Body of pancreas (tissue), 4 donors: ENCODE measurements at places on chromosomes 12 and 14. TPM values are rescaled to one million over a fixed set of nuclear protein-coding genes. Genes with fewer than 3 reads are reported as not detected.

The SERPINA5 gene
- total RNA-seq, result 76.0 TPM

The GARIN6 gene
- not detected for total RNA-seq

- no peaks in the 10 kb centered on the region for H3K36me3 ChIP-seq
- H3K27me3 ChIP-seq, result no peaks in the 10 kb centered on the region
- no peak overlapping the region for H3K27ac ChIP-seq
- no peak overlapping the region for H3K4me3 ChIP-seq
- no peak for DNase-seq
- H3K4me1 ChIP-seq, result no peaks in the 10 kb centered on the region
Observed at GRCh38 chr14:34036319-34036766, 85.5 kb upstream of the EGLN3 start.

The KLHL33 gene
- not detected for total RNA-seq

DNA sequence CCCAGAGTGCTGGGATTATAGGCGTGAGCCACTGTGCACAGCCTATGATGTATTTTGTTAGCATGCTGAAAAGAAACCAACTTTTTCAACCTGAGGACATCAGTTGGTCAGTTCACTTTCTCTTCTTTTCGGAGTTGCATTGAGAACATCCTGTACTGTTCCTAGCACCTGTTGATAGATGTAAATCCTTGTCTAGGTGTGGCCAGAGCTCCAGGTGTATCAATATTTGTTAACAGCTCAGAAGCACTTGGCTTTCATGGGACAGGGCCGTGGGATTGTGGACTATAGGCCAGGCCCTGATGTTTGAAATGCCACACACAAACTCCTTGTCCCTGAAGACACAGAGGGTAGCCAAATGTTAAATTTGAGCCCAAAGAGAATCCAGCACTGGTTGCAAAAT lies 14.9 kb downstream of the HCAR2 start:
- H3K27me3 ChIP-seq, result no peaks in the 10 kb centered on the region
- H3K4me3 ChIP-seq, result no peak overlapping the region
- DNase-seq, result no peak
- H3K27ac ChIP-seq, result no peak overlapping the region
- no peaks in the 10 kb centered on the region for H3K36me3 ChIP-seq

- DNase-seq, result no peak
- no peak overlapping the region for H3K4me3 ChIP-seq
- no peaks in the 10 kb centered on the region for H3K36me3 ChIP-seq
Observed at GRCh38 chr12:79250960-79251755, 386.6 kb downstream of the SYT1 start.

- DNase-seq, result no peak
- H3K4me1 ChIP-seq, result peaks cover 5% of the 10 kb centered on the region
- no peak overlapping the region for H3K4me3 ChIP-seq
- H3K27me3 ChIP-seq, result no peaks in the 10 kb centered on the region
Observed at GRCh38 chr12:47147739-47148138, 68.0 kb upstream of the AMIGO2 start.

DNA sequence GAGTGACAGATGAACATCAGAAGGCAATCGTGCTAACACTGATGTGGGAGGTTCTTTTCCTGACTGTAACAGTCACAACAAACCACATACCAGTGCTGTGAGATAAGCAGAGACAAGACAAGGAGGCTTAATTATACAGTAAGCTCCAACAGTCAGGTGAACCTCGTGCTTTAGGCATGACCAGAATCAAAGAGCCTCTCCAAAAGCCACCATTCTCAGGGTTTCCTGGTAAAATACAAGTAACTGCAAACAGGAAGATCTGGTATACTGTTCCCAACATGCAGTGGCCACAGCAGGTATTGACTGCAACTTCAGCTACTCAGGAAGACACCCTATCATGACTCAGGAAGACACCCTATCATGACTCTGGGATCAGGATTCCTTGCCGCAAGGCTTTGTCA lies 47.3 kb upstream of the GTF2A1 start:
- H3K4me1 ChIP-seq, result no peaks in the 10 kb centered on the region
- no peaks in the 10 kb centered on the region for H3K27me3 ChIP-seq
- H3K27ac ChIP-seq, result no peak overlapping the region
- H3K4me3 ChIP-seq, result no peak overlapping the region

The CD163L1 gene
- under 0.01 TPM for total RNA-seq

The E2F7 gene
- not detected for total RNA-seq

The KERA gene
- total RNA-seq, result not detected

DNA sequence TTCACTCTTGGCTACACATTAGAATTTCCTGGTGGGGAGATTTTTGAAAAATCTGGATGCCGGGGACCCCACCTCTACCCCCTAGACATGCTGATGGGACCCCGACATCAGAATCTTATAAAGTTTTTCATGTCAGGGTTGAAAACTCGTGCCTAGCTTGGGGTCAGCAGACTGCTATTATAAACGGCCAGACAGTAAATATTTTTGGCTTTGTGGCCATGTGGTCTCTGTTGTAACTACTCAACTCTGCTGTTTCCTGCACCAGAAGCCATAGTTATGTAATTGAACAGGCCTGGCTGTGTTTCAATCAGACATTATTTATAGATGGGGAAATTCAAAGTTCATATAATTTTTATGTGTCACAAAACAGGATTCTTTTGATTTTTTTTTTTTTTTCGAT lies 41.6 kb downstream of the ACACB start:
- no peaks in the 10 kb centered on the region for H3K27me3 ChIP-seq
- H3K4me3 ChIP-seq, result no peak overlapping the region
- DNase-seq, result no peak

The RBP5 gene
- 1.3 TPM for total RNA-seq

- no peak overlapping the region for H3K4me3 ChIP-seq
- H3K27ac ChIP-seq, result no peak overlapping the region
- no peaks in the 10 kb centered on the region for H3K36me3 ChIP-seq
- no peak for DNase-seq
- H3K27me3 ChIP-seq, result no peaks in the 10 kb centered on the region
Observed at GRCh38 chr12:117489671-117490070, 128.2 kb upstream of the NOS1 start.

DNA sequence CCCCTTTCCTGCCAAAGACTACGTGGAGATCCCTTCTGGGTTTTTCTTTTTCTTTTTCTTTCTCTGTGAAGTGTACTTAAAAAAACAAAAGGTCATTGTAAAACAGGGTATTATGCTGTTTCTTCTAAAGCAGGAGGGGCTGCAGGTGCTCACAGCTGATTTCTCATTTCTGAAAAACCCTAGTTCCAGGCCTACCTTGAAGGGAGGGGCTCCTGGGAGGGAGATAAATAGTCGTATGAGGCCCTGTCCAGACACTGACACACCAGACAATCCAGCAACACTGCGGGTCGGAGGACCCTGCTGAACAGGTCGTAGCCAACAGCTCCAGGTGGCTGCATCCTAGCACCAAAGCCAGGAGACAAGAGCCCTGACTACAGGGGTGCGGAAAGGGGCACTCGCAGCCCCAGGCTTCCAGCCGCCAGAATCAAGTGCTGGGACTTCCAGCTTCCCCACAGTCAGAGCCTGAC lies 41.1 kb downstream of the PSMA6 start:
- DNase-seq, result no peak
- H3K4me3 ChIP-seq, result no peak overlapping the region
- no peaks in the 10 kb centered on the region for H3K36me3 ChIP-seq
- no peak overlapping the region for H3K27ac ChIP-seq

The SYNDIG1L gene
- total RNA-seq, result 0.52 TPM

- H3K4me1 ChIP-seq, result peaks cover 8% of the 10 kb centered on the region
- no peaks in the 10 kb centered on the region for H3K36me3 ChIP-seq
- no peak overlapping the region for H3K27ac ChIP-seq
Observed at GRCh38 chr12:132449565-132450417, 40.2 kb upstream of the FBRSL1 start.

GRCh38 chr12:22447223-22447622 lies 97.1 kb downstream of the C2CD5 start:
- no peak overlapping the region for H3K27ac ChIP-seq
- DNase-seq, result no peak
- H3K27me3 ChIP-seq, result no peaks in the 10 kb centered on the region
- H3K36me3 ChIP-seq, result no peaks in the 10 kb centered on the region
- peaks cover 7% of the 10 kb centered on the region for H3K4me1 ChIP-seq
- no peak overlapping the region for H3K4me3 ChIP-seq

The PZP gene
- not detected for total RNA-seq

DNA sequence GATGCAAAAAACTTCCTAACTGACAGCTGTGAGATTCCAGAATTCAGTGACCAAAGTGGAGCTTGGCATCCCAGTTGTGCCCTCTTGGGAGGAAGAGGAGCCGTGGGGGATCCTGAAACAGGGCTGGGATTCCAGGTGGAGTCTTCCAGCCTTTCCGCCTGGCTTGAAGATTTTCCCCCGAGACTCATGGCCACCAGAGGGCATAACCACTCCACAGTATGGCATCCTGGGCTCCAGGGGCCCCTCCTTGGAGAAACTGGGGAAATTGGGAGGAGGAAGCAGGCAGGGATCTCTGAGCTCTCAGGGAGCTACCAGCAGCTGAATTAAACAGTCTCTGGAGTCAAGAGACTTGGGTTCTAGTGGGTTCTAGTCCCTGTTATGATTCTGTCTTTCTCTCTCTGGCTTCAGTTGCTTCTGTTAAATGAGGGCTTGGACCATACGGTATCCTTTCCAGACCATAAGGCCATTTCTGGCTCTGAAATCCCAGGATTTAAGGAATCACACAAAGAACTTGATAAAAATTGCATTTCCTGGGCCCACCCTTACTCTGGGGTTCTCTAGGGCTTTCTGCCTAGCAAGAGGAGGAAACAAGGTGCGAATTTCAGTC lies 2.6 kb upstream of the TAMALIN start:
- H3K36me3 ChIP-seq, result no peaks in the 10 kb centered on the region
- peak; percentile 76 for DNase-seq
- H3K4me1 ChIP-seq, result peaks cover 27% of the 10 kb centered on the region
- H3K27ac ChIP-seq, result peak overlapping the region; percentile 13

DNA sequence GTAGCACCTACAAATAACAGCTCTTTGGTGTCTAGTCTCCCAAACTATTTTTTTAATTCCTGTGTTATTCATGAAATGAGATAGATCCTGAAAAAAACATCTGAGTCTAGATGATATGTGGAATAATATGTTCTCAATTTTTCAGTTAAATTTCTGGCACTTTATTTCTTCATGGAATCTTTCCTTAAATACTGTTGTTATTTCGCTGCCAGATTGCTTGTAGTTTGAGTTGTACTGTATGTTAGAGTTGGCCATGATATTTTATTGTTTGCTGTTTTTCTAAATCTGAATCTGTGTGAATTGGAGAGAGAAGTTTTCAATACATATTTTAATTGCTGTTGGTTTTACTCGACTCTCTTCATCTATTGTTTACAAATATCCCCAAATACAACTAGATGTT lies 500.5 kb downstream of the EGLN3 start:
- H3K4me1 ChIP-seq, result no peaks in the 10 kb centered on the region
- no peak for DNase-seq
- H3K36me3 ChIP-seq, result no peaks in the 10 kb centered on the region
- H3K27ac ChIP-seq, result no peak overlapping the region
- no peak overlapping the region for H3K4me3 ChIP-seq
- no peaks in the 10 kb centered on the region for H3K27me3 ChIP-seq

The GSC gene
- total RNA-seq, result 0.33 TPM

The SRRM4 gene
- not detected for total RNA-seq

- H3K4me1 ChIP-seq, result no peaks in the 10 kb centered on the region
- H3K27ac ChIP-seq, result no peak overlapping the region
- no peak for DNase-seq
- H3K4me3 ChIP-seq, result no peak overlapping the region
- no peaks in the 10 kb centered on the region for H3K27me3 ChIP-seq
- H3K36me3 ChIP-seq, result no peaks in the 10 kb centered on the region
Observed at GRCh38 chr12:33876618-33877017, 145.7 kb upstream of the ALG10 start.

DNA sequence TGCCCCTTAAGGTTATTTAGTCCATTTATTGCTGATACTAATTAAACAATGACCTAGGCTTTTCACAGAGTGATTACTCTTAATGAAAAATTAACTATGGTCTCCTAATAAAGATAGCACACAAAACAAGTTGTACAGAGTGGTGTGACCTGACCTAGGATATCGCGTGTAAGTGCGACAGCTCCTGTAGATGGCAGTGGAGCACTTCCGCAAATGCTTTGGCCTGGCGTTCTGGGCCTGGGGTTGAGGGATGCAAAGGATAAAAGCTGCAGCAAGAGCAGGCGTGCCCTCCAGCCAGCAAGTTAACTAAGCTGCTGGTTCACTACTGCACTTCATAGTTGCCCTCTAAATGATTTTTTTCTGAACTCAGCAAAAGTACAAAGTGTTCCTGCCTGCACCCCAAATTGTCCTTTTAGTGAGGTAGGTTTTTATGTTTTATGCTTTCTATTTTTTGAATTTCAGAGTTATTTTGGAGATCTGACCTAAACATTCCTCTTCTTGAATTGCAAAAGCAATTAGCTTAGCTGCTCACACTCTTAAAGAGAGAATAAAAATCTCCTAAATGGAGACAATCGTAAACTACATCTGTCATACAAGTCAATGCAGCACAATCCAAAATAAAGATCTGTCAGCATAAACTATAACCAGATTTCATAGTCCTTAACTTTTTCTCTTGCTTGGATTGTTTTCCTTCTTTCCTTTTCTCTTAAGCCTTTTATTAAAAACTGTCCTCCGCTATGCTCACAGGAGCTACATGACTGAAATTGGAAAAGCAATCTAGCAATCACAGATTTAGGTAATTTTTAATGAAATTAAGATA lies 379.6 kb downstream of the LRIG3 start:
- H3K36me3 ChIP-seq, result no peaks in the 10 kb centered on the region
- peak; percentile 76 for DNase-seq
- H3K4me1 ChIP-seq, result no peaks in the 10 kb centered on the region
- H3K4me3 ChIP-seq, result no peak overlapping the region

DNA sequence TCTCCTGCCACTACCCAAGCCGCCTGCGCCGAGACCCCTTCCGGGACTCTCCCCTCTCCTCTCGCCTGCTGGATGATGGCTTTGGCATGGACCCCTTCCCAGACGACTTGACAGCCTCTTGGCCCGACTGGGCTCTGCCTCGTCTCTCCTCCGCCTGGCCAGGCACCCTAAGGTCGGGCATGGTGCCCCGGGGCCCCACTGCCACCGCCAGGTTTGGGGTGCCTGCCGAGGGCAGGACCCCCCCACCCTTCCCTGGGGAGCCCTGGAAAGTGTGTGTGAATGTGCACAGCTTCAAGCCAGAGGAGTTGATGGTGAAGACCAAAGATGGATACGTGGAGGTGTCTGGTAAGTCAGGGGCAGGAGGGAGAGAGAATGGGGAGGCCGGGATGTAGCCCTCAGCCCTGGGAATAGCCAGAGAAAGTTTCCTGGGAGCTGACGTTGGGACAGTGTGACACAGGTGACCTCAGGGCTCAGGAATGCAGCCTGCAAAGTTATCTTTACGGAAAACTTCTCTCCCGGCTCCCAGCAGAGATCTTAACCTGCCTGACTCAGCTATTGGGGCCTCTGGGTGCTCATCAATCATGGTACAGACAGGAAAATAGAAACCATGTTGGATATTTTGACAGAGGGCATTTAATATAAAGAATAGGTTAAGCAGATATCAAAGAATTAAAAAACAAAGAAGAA lies 747 bp downstream of the HSPB8 start:
- no peaks in the 10 kb centered on the region for H3K27me3 ChIP-seq
- H3K4me3 ChIP-seq, result no peak overlapping the region
- peak overlapping the region; percentile 77 for H3K27ac ChIP-seq
- no peaks in the 10 kb centered on the region for H3K36me3 ChIP-seq

The KRT75 gene
- total RNA-seq, result not detected
